ENCODE measurements at places on chromosomes 3 and 15. TPM values are rescaled to one million over a fixed set of nuclear protein-coding genes. Genes with fewer than 3 reads are reported as not detected.

DNA sequence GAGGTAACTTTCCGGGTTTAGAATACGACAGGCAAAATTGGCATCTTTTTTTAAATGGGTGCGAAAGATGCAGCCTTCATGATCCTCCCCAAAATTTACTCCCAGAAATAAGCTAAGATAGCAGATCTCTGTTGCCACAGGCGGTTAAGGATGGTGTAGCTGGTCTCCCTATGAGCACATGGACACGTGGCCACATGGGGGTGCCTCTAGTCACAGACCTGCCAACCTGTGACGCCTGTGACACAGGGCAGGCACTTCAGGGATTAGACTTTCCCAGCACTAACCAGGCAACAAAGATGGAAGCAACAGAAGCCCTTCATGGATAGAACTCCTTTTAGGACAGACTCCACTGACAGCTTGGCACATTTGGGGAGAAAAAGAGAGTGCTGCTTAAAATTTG is 320.3 kb downstream of the THSD4 start:
- DNase-seq, result no peak

DNA sequence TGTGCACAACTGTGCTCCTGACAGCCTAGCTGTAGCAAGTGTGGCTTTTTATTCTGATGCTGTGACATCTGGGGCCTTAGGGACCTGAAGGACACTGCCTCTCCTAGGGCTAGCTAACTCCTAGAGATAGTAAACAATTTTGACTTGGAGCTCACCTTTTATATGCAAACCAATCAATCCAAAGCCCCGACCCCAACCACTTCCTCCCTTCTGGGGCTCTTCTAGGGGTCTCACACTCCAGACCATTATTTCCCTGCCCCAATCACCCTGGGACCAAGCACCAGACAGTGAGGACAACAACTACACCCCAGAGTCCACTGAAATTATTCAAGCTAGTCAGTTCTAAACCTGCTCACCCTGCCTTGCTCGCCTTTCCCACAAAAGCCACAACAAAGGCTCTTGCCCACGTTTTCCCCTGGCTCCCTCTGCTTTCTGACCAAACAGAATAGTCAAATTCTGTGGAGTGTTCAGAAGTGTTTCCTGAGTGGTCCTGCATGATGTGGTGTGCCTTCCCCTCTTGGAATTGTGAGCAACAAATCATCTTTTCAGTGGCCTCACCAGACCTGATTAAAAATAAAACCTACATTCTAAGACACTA is 84.2 kb upstream of the WNT5A start:
- no peak for DNase-seq

LTK gene
- total RNA-seq, result 0.11 TPM

GRCh38 chr15:43516801-43517353 is 531 bp upstream of the MAP1A start:
- no peak for DNase-seq

DNA sequence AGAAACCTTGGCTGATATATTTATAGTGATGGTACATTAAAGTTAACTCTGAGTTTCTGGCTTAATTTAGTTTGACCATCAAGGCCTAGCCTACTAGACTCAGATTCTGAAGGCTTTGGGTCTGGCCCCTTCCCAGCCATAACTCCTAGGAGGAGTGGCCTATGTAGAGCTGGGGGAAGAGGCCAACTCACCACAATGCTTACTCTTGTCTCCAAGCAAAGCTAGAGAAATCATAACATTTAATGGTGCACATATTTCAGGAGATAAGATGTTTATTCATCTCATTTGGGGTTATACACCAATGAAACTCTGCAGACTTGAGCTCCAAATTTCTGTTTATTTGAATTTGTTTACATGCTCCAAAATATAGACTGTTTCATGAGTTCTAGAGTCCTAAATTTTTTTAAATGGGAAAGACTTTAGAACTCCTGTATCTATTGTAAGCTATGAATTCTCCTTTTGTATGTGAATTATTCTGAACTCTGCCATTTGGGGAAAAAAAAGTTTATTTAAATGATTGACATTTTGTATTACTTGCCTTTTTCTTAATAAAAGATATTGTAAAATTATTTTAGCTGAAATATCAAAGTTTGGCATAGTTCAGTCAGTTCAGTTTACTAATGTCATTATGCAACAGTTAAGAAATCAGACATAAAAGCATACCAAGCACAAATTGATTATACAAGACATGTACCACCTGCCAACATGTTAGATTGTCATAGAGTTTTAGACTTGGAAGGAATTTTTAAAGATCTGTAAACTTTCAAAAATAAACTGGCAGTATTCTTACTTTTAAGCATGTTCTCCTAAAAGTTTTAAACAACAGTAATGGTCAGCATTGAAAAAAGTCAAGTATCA is 143.4 kb upstream of the NR2E3 start:
- no peak for DNase-seq

DNA sequence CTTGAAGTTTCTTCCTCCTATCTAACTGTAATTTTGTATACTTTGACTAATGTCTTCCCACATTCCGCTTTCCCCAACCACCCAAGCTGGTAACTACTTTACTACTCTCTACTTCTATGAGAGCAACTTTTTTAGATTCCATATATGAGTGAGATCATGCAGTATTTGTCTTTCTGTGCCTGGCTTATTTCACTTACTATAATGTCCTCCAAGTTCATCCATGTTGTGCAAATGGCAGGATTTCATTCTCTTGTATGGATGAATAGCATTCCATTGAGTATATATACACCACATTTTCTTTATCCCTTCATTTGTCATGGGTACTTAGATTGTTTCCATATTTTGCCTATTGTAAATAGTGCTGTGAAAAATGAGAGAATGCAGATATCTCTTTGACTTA is 78.5 kb upstream of the CCNL1 start:
- DNase-seq, result no peak

DNA sequence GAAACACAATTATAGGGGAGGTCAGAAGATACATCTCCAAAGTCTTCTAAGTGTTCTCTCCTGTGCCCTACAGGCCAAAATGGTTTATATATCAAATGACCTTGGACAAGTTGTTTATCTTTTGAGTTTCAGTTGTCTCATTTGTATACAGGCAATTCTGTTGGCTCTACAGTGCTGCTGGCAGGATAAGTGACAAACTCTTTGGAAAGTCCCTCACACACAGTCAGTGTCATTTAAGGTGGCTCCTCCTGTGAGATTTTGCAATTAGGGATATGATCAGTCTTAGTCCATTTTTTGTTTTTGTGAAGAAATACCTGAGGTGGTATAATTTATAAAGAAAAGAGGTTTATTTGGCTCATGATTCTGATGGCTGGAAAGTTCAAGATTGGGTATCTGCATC is 1035.8 kb upstream of the CFAP20DC start:
- no peak for DNase-seq

- no peak for DNase-seq
Measured at GRCh38 chr3:177735431-177735830, 538.1 kb upstream of the TBL1XR1 start.

DNA sequence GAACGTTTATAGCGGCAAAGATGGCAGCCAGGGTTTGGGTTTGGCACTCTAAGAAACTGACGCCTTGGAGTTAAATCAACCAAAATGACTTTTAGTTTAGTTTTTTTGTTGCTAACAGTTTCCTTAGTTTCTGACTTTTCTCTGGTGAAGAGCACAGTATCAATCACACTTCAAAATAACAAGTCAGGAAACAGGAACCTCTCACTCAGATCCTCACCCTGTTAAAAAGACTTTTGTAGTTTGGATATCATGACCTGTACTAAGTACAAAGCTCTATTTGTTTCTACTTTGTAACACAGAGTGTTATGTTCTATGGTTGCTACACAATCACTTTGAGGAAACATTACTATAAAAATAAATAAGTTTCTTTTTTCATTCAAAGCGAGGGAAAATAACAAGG is 51.1 kb downstream of the ATP10A start:
- no peak for DNase-seq

- DNase-seq, result no peak
Measured at GRCh38 chr3:51670053-51670822, 814 bp upstream of the TEX264 start.

DNA sequence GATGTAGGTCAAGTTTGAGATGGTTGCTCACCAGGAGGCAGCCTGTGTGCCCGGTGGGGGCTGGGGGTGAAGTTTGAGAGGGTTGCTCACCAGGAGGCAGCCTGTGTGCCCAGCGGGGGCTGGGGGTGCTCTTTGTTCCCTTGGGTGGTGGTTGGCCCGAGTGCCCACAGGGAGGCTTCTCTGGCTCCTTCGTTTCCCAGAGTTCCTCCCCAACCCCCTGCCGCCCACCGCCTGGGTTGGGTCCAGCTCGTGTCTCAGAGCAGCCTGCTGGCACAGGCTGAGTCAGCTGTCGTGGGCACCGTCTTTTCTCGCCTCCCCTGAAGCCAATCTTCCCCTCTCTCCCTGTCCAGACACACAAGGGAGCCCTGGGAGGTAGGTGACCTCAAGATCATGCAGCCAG is 3.1 kb downstream of the APBA2 start:
- no peak for DNase-seq

TOP2B gene
- 106 TPM for total RNA-seq

DNA sequence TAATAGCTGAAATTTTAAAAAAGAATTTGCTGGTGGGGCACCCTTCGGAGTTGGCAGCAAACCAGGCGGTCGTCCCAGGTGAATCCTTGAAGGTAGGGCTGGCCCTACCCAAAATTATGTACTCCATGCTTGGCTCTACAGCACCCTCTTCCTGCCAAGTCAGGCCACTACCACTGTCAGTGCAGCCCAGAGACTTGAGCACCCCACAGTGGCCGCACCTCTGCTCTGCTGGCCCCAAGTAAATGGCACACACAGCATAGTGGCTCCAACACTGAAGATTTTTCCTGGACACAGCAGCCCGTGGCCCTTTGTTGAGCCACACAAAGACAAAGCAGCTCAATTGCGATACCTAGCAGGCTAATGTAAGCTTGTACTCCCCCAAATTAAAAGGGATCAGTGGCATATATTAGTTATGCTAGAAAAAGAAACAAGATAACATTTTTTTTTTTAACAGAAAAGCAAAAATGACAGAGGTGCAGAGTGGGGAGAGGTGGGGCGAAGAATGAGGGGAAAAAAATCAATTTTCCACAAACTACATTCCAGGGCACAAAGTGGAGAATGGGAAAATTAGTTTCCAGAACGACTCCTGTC is 250.5 kb downstream of the UACA start:
- peak; percentile 45 for DNase-seq

DNA sequence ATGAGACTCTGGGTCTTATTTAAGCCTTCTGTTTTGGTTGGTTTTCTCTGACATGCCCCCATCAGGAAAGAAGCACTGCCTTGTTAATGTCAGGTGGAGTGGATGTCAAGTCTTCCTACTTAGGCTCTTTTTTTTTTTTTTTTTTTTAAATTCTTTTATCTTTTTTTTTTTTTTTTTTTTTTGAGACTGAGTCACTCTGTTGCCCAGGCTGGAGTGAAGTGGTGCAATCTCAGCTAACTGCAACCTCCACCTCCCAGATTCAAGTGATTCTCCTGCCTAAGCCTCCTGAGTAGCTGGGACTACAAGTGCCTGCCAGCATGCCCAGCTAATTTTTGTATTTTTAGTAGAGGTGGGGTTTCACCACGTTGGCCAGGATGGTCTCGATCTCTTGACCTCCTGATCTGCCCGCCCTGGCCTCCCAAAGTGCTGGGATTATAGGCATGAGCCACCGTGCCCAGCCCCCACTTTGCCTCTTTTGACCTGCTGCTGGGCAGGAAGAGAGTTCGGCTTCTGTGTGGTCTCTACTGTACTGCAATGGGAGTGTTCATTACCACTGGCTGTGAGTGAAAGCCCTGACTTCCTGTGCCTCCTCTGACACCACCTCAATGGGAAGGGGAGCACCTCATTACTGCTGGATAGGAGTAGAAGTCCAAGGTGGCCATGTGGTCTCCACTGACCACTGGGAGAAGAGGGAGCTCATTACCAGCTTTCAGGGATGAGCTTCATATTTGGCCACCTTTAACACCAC is 10.9 kb downstream of the CTDSPL start:
- DNase-seq, result no peak

- no peak for DNase-seq
Measured at GRCh38 chr3:28891485-28891884, 389.4 kb upstream of the RBMS3 start.

DNA sequence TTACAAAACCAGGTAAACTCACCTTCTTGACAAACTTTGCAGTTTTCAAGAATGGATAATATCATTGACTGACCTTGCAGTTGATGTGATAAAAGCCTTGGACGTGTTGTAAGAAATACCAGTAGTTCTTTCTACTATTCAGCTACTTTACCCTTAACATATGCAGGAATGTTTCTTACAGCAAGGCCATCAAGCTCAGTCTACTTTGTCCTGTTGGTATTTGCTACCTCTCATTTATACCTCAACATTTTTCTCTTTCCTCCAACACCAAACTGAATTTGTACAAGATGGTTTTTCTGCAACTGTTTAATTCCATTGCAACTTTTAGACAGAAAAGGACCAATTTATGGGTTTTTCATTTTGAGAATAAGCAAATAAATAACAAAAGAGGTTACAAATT is 147.4 kb upstream of the BCHE start:
- no peak for DNase-seq

DNA sequence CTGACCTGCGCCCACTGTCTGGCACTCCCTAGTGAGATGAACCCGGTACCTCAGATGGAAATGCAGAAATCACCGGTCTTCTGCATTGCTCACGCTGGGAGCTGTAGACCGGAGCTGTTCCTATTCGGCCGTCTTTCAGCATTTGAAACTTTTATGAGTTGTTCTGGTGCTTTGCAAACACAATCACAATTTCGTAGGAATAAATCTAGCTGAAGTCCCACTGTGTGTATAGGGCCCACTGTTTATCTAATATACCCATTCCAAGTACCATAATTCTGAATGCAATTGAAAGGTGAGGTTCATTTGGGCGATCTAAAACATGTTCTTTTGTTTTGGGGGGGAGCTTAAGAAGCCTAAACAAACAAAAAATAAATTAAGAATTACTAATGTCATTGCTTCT is 572.1 kb downstream of the FGF12 start:
- no peak for DNase-seq

- no peak for DNase-seq
Measured at GRCh38 chr15:93467337-93467736, 378.3 kb upstream of the RGMA start.

FBXO40 gene
- not detected for total RNA-seq

- DNase-seq, result peak; percentile 87
Measured at GRCh38 chr3:133591271-133591742, 17.8 kb downstream of the CDV3 start.

DNA sequence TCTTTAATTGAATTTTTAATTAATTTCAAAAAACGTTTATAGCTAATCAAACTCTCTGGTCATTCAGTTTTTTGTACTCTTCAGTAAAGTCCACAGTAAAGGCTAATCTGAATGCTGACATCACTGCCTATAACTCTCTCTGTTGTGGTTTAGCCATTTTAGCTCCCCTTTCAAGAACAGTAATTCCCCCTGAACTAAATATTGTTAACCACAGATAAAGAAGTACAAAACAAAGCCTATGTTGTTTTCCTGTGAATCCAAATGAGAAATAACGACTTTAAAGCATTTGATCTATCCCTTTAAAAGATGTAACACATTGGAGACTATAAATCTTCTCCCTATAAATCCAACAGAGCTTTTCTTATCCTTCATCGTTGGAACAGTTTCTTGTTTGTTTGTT is 94.2 kb downstream of the ZBTB20 start:
- DNase-seq, result no peak

GRCh38 chr15:89095073-89095472 is 6.8 kb downstream of the ABHD2 start:
- no peak for DNase-seq

All from PC-9 (cell line).